ENCODE measurements at places on chromosomes 16 and 17. TPM values are rescaled to one million over a fixed set of nuclear protein-coding genes. Genes with fewer than 3 reads are reported as not detected.

The CENPN gene
- 60.9 TPM for total RNA-seq

The CDH5 gene
- not detected for total RNA-seq

GRCh38 chr17:45013021-45013997 is 38.1 kb downstream of the DCAKD start:
- DNase-seq, result no peak
- H3K27me3 ChIP-seq, result no peaks in the 10 kb centered on the region
- no peak overlapping the region for H3K27ac ChIP-seq
- peaks cover 3% of the 10 kb centered on the region for H3K4me1 ChIP-seq

- no peaks in the 10 kb centered on the region for H3K27me3 ChIP-seq
- H3K4me3 ChIP-seq, result no peak overlapping the region
- DNase-seq, result no peak
- peaks cover 23% of the 10 kb centered on the region for H3K4me1 ChIP-seq
- no peaks in the 10 kb centered on the region for H3K36me3 ChIP-seq
Measured at GRCh38 chr17:6654841-6655731, 3.5 kb downstream of the C17orf100 start.

GRCh38 chr17:55783684-55784245 is 32.9 kb downstream of the PCTP start:
- DNase-seq, result no peak
- no peak overlapping the region for H3K27ac ChIP-seq
- no peaks in the 10 kb centered on the region for H3K36me3 ChIP-seq
- H3K4me1 ChIP-seq, result no peaks in the 10 kb centered on the region
- no peak overlapping the region for H3K4me3 ChIP-seq
- peaks cover 19% of the 10 kb centered on the region for H3K27me3 ChIP-seq

DNA sequence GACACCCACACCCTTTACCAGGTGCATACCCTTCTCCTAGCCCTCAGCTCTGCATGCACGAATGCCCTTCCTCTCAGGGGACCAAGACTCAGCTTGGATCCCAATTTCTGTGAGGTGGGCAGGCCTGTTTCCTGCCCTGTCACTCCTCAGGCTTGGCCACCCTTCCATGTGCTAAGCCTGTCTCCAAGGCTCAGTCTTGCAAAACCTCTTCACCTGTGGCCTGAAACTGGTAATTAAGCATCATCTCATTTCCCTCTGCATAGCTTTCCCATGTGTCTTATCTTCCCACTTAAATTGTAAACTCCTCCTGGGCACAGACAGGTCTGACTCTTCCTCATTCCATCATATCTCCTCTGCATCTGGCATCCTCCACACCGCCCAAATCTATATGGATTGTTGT is 31.0 kb upstream of the SMPD3 start:
- H3K27ac ChIP-seq, result no peak overlapping the region
- H3K36me3 ChIP-seq, result no peaks in the 10 kb centered on the region
- H3K27me3 ChIP-seq, result no peaks in the 10 kb centered on the region
- peaks cover 10% of the 10 kb centered on the region for H3K4me1 ChIP-seq

GRCh38 chr16:67708368-67708771 is 10.7 kb downstream of the GFOD2 start:
- no peaks in the 10 kb centered on the region for H3K36me3 ChIP-seq
- DNase-seq, result peak; percentile 56
- H3K27ac ChIP-seq, result no peak overlapping the region
- H3K4me1 ChIP-seq, result peaks cover 5% of the 10 kb centered on the region
- no peak overlapping the region for H3K4me3 ChIP-seq

- H3K27me3 ChIP-seq, result no peaks in the 10 kb centered on the region
- no peak overlapping the region for H3K27ac ChIP-seq
- H3K4me1 ChIP-seq, result peaks cover 15% of the 10 kb centered on the region
- no peak overlapping the region for H3K4me3 ChIP-seq
Measured at GRCh38 chr17:50841949-50842354, 6.6 kb downstream of the WFIKKN2 start.

GRCh38 chr17:5135726-5136579 is 20.1 kb downstream of the USP6 start:
- no peaks in the 10 kb centered on the region for H3K4me1 ChIP-seq
- H3K4me3 ChIP-seq, result no peak overlapping the region
- DNase-seq, result no peak

DNA sequence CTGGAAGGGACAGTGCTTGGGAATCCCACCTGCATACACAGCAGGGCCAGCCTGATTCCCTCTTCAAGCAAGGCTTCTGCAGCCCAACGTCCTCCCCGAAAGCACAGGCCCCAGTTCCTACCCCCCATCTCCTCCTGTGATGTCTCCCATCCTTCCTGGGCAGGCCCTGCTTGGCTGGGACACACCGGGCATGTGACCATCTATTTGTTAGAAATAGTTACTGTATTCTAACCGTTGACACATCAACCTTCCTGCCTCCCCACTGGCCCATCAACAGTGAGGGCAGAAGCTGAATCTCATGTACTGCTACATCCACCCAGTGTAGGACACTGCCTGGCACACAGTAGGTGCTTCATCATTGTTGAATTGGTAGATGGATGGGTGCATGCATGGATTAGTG is 10.7 kb downstream of the PRR29 start:
- peak overlapping the region; percentile 54 for H3K27ac ChIP-seq
- peaks cover 50% of the 10 kb centered on the region for H3K4me1 ChIP-seq
- H3K36me3 ChIP-seq, result no peaks in the 10 kb centered on the region
- no peak overlapping the region for H3K4me3 ChIP-seq

DNA sequence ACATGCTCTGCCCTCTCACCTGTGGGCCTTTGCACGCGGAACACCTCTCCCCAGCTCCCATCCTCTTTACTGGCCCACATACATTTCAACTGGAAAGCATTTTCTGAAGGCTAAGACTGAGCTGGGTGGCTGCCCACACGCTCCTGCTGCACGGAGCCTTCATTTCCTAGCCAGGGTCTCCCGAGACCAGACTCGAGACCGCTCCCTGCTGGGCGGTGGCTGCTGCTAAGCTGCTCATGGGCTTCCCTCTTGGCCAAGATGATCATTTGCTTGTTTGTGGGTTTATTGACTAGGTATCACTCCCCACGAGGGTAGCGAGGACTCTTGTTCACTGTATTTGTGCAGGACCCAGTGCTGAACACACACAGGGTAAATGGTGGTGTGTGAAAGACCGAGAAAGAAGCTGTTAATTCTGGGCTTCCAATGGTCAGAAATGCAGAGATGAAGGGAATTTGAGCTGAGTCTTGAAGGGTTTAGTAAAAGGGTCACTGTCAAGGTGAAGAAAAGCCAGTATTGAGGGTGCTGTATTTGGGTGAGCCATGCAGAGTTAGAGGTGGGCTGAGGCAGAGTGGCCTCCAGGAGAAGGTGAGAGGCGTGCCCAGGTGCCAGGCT is 907 bp downstream of the TRAPPC2L start:
- no peaks in the 10 kb centered on the region for H3K27me3 ChIP-seq
- no peaks in the 10 kb centered on the region for H3K36me3 ChIP-seq
- DNase-seq, result peak; percentile 67

DNA sequence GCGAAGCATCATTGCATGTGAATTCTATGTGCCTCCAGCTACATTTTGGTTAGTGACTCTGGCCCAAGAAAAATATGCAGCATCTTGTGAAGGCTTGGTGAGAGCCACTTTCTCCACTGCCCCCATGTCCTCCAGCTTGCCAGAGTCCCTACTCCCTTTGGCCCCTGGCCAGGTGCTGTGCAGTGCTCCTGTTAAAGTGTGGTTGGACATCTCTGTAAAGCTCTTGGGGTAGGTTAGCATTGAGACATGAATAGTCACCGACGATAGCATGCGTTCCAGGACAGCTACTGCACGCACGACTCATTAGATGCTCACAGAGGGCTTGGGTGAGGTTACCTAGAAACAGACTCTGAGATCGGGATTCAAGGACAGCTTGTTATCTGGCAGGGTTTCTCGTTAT is 48.6 kb downstream of the FOXL1 start:
- H3K36me3 ChIP-seq, result no peaks in the 10 kb centered on the region
- no peak overlapping the region for H3K27ac ChIP-seq
- H3K4me3 ChIP-seq, result no peak overlapping the region
- no peaks in the 10 kb centered on the region for H3K27me3 ChIP-seq

GRCh38 chr17:40623419-40624210 is 24.0 kb downstream of the SMARCE1 start:
- no peak for DNase-seq
- H3K27ac ChIP-seq, result no peak overlapping the region
- peaks cover 8% of the 10 kb centered on the region for H3K36me3 ChIP-seq
- no peak overlapping the region for H3K4me3 ChIP-seq

GRCh38 chr17:8946476-8946875 is 19.0 kb downstream of the PIK3R5 start:
- no peaks in the 10 kb centered on the region for H3K36me3 ChIP-seq
- H3K27me3 ChIP-seq, result peaks cover 18% of the 10 kb centered on the region
- H3K4me1 ChIP-seq, result no peaks in the 10 kb centered on the region
- no peak overlapping the region for H3K27ac ChIP-seq
- no peak for DNase-seq

DNA sequence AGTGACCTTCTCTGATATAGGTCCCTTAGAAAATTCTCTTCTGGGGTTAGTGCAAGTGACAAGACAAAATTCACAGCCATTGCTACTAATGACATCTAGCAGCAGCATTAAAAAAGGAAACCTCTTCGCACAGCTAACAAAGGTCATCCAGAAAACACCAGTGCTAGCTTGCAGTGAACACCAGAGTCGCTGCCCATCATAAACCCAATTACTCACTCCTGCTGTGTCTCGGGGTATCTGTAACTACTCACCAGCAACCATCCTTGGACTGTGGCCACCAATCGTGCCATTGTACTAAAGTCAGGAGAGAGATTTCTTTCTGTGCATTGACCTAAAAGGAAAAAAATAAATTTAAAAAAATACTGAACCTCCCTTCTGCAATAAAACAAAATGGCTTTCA is 1494.7 kb upstream of the CDH8 start:
- H3K4me3 ChIP-seq, result no peak overlapping the region
- H3K36me3 ChIP-seq, result no peaks in the 10 kb centered on the region
- DNase-seq, result no peak

DNA sequence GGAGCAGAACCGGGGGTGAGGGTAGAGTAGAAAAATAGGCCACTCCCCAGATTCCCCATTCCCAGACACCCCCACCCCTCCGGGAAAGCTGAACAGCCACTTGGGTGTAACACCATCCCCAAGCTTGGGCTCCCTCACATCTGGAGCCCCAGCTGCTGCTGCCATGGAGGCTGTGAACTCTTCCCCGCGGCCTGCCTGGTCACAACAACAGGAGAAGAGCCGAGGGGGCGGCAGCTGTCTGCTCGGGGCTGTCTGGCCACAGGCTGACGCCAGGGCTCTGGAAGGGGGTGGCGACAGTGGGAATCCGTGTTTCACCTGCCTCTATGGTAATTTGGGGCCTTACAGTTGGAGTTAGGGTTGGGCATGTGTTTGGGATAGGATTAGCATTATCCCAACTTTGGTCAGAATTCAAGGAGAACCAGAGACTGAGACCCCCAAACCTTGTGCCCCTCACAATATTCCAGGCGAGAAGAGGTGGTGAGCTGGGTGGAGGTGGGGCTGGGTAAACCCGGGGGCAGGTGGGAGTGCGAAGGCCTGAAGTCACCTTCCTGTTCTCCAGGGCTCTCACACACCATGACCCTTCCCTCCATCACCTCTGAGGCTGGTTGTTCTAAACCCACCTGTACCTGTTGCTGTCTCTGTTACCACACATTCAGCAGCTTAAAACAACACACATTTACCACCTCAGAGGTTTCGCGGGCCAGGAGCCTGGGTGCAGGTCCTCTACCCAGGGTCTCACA is 29.7 kb upstream of the NXPH3 start:
- H3K27me3 ChIP-seq, result 0 out of 2 replicates have a peak, but pooled peaks cover 4% of the 10 kb centered on the region
- H3K27ac ChIP-seq, result no peak overlapping the region
- no peak overlapping the region for H3K4me3 ChIP-seq
- no peak for DNase-seq
- H3K36me3 ChIP-seq, result no peaks in the 10 kb centered on the region

- no peak overlapping the region for H3K27ac ChIP-seq
- peaks cover 26% of the 10 kb centered on the region for H3K4me1 ChIP-seq
- no peaks in the 10 kb centered on the region for H3K36me3 ChIP-seq
- peak; percentile 53 for DNase-seq
- H3K27me3 ChIP-seq, result no peaks in the 10 kb centered on the region
Measured at GRCh38 chr16:719815-720446, 1.0 kb upstream of the ANTKMT start.

DNA sequence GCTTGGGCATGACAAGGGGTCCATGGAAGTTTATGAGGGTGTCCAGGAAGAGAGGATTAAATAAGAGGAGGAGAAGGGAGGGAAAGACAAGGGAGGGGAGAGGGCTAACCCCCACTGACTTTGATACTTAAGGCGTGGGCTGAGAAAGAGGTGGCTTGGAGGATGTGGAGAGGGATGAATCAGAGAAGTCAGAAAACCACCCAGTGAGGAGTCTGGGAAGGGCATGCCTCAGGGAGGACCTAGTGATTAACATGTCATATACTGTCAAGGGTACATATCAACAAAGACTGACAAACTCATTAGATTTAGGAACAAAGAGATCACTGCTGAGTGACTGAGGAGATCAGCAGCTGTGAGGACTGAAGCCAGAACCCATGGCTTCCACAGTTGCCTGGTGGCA is 145.4 kb downstream of the IRX5 start:
- no peaks in the 10 kb centered on the region for H3K36me3 ChIP-seq
- no peaks in the 10 kb centered on the region for H3K4me1 ChIP-seq
- no peak for DNase-seq
- no peak overlapping the region for H3K27ac ChIP-seq

GRCh38 chr17:63529711-63530556 is 6.8 kb downstream of the KCNH6 start:
- no peaks in the 10 kb centered on the region for H3K36me3 ChIP-seq
- H3K27me3 ChIP-seq, result no peaks in the 10 kb centered on the region
- no peaks in the 10 kb centered on the region for H3K4me1 ChIP-seq
- H3K27ac ChIP-seq, result no peak overlapping the region

DNA sequence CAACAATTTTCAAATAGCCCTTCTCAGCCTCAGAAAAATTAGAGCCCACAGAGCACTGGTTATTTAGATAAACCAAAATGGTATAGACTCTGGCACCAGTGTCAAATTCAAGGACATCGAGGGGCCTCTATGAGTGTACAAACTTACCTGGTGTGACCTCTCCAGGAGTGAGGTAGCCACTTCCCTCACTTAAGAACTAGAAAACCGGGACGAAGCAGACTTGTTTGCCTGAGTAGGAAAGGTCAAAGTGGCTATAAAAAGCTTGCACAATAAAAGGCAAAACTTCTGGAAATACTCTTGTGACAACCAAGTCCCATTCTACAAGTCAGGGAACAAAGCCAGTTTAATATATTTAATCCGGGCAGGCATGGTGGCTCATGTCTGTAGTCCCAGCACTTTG is 39.2 kb upstream of the PRSS54 start:
- peaks cover 5% of the 10 kb centered on the region for H3K4me1 ChIP-seq
- no peak overlapping the region for H3K4me3 ChIP-seq
- H3K27me3 ChIP-seq, result no peaks in the 10 kb centered on the region

GRCh38 chr17:17888371-17888770 is 51.6 kb upstream of the SREBF1 start:
- no peak for DNase-seq
- H3K36me3 ChIP-seq, result peaks cover 5% of the 10 kb centered on the region
- no peak overlapping the region for H3K4me3 ChIP-seq
- H3K27me3 ChIP-seq, result no peaks in the 10 kb centered on the region
- H3K4me1 ChIP-seq, result no peaks in the 10 kb centered on the region

DNA sequence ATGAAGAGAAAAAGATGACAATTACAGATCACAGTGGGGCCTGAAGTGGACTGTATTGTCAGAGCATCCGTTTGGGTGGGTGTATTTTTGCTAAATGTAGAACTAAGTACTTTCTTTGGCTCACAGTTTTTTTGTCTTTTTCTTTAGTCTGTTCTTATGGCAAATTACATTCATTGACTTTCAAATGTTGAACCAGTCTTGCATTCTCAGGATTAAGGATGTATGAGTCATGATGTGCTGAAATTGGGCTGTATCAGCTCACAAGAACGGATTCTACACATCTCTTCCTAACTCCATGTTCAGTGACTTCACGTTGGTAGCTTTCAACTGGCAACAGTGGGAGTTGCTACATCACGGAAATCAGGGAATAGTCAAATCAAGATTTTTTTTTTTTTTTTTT is 66.5 kb downstream of the TEX2 start:
- no peak overlapping the region for H3K4me3 ChIP-seq
- no peak overlapping the region for H3K27ac ChIP-seq
- DNase-seq, result peak; percentile 41
- H3K27me3 ChIP-seq, result no peaks in the 10 kb centered on the region
